IMR-90 (cell line): ENCODE measurements at places on chromosomes 3 and 15. TPM values are rescaled to one million over a fixed set of nuclear protein-coding genes. Genes with fewer than 3 reads are reported as not detected.

SLC9C1 gene
- total RNA-seq, result not detected in 2 replicates

- no peaks in the 10 kb centered on the region for H3K4me1 ChIP-seq
- no peak for DNase-seq
- H3K36me3 ChIP-seq, result peaks cover 18% of the 10 kb centered on the region
- H3K4me3 ChIP-seq, result no peak overlapping the region
Observed at GRCh38 chr15:49110158-49110944, 45.0 kb downstream of the COPS2 start.

- peak; percentile 42 for DNase-seq
- no peak within 1 kb of the TSS for H3K4me3 ChIP-seq
- no peaks in the 10 kb centered on the region; the same call in 1 of the 2 replicates for H3K27me3 ChIP-seq
Observed at GRCh38 chr3:98763076-98763475, at the start of gene ST3GAL6. ST3GAL6 (plus strand) TSS chr3:98763340; CDS start chr3:98768441, 5,101 bp downstream.

GRCh38 chr3:155785662-155786295 is 20.3 kb downstream of the C3orf33 start:
- H3K36me3 ChIP-seq, result no peaks in the 10 kb centered on the region
- H3K4me3 ChIP-seq, result no peak overlapping the region
- no peak for DNase-seq
- no peak overlapping the region for H3K27ac ChIP-seq
- no peaks in the 10 kb centered on the region for H3K4me1 ChIP-seq

CD276 gene
- total RNA-seq, result 30.8 and 37.5 TPM in 2 replicates

DNA sequence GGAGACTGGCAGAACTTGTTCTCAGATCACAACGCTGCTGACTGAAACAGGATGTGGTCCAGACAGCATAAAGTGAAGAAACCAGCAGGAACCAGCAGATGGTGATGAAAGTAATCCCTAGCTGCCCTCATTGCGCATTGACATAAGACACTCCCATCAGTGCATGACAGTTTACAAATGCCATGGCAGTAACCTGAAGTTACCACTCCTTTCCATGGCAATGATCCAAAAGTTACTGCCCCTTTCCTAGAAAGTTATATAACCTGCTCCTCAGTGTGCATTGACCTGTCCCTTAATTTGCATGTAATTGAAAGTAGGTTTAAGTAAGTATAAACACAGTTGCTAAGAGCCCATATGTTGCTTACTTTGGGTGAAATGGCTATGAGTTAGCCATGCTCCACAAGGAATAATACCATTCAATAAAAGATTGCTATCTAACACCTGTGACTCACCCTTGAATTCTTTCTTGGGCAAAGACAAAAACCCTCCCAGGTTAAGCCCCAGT is 149.1 kb upstream of the CD96 start:
- no peak overlapping the region for H3K27ac ChIP-seq
- H3K27me3 ChIP-seq, result no peaks in the 10 kb centered on the region
- DNase-seq, result no peak
- no peaks in the 10 kb centered on the region for H3K4me1 ChIP-seq

DNA sequence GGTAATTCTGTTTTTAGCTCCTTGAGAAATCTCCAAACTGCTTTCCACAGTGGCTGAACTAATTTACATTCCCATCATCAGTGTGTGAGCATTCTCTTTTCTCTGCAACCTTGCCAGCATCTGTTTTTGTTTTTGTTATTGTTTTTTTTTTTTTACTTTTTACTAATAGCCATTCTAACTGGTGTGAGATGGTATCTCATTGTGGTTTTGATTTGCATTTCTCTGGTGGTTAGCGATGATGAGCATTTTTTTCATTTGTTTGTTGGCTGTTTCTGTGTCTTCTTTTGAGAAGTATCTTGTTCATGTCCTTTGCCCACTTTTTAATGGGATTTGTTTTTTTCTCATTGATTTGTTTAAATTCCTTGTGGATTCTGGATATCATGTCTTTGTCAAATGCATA is 129.7 kb upstream of the ABHD17C start:
- no peaks in the 10 kb centered on the region for H3K27me3 ChIP-seq
- peaks cover 17% of the 10 kb centered on the region for H3K4me1 ChIP-seq
- peaks cover 31% of the 10 kb centered on the region for H3K36me3 ChIP-seq
- DNase-seq, result no peak
- H3K4me3 ChIP-seq, result no peak overlapping the region

DNA sequence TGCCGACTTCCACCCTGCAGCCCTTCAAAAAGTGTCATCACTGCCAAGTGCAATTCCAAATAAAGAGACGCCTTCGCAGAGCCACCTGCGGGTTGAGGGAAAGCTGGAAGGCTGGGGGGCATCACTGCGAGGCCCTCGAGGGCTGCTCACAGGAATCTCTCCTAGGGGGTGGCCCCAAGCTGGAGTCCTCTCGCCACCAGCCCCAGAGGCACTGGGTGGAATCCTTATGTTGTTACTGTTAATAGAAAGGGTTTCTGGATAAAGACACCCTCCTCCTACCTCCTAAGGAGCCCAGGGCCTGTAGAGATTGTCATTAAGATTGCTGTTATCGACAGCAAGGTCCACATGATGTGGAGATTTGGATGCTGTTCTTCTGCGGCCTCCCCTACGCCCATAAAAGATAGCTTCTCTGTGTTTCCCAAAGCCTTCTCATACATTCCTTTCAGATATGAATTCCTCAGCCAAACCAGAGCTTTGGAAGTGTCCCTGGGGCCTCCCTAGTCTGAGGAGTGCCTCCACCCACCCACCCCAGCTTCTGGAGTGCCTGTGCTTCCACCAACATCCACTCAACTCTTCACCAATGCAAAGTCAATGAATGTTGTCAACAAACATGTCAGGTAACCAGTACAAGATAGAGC is 512.7 kb downstream of the SHQ1 start:
- no peak overlapping the region for H3K4me3 ChIP-seq
- H3K36me3 ChIP-seq, result no peaks in the 10 kb centered on the region
- peaks cover 15% of the 10 kb centered on the region for H3K4me1 ChIP-seq
- H3K27ac ChIP-seq, result no peak overlapping the region

DNA sequence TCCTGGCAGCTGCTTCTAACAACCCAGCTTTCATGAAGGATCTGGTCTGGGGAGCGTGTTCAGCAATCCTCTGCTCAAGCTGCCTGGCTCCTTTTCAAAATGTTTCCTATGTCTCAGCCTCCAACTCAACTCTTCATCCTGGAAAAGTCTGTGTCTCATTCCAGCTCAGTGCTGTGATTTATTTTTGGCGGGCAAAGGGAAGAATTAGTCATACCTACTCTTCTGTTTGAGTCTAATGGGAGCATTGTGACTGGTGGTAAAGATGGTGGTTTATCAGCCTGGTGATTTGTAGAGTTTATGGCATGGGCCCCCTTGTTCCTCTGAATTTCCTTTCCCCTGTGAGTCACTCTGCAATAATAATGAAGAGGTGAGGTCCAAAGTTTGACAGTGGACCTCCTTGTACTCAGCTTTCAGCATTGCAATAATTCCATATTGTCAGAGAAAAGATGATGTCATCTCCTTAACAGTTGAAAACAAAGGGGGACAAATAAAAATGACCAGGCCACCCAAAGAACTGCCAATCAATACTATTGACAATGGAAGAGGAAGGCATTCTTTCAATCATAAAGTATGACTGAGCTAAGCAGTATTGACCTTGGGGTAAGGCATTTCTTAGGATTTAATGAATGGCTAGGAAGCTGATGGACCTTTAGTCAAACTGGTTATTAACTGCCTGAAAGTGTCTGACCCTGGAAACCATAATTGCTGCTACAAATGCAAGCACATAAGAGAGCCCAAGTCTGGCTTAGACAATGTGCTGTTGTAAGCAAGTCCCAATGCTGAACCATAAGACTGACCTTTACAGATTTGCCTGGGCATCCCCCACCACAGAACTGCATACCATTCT is 204.7 kb upstream of the MCTP2 start:
- no peaks in the 10 kb centered on the region for H3K4me1 ChIP-seq
- H3K27me3 ChIP-seq, result no peaks in the 10 kb centered on the region
- H3K27ac ChIP-seq, result no peak overlapping the region
- no peaks in the 10 kb centered on the region for H3K36me3 ChIP-seq
- peak; percentile 55 for DNase-seq

CHDH gene
- under 0.01 and 0.28 TPM in 2 replicates for total RNA-seq

DNA sequence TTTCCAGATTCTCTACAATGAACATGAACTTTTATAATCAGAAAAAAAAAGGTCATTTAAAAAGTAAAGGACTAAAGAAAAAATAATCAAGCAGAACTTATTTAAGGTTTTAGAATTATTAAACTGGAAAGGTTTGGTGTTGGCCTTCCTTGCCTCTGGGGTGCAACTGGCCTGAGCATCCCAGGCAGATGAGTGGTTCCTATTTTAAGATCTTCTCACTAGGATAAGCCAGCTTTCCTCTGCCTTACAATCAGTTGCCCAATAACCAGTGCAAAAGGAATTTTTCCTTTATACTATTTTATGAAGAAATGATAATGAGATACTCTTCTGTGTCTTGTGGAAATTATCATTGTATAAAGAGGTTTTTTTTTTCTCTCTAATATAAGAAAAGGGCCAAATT is 56.6 kb downstream of the SEC22A start:
- no peak overlapping the region for H3K4me3 ChIP-seq
- H3K27me3 ChIP-seq, result no peaks in the 10 kb centered on the region
- peaks cover 3% of the 10 kb centered on the region; the same call in 1 of the 2 replicates for H3K36me3 ChIP-seq
- H3K27ac ChIP-seq, result no peak overlapping the region
- H3K4me1 ChIP-seq, result no peaks in the 10 kb centered on the region
- no peak for DNase-seq

- no peak overlapping the region for H3K27ac ChIP-seq
- no peaks in the 10 kb centered on the region for H3K27me3 ChIP-seq
- H3K4me3 ChIP-seq, result no peak overlapping the region
Observed at GRCh38 chr3:69925506-69925905, 74.0 kb upstream of the SAMMSON start.

CIDEC gene
- not detected in 2 replicates for total RNA-seq

PRICKLE2 gene
- 14.2 and 16.7 TPM in 2 replicates for total RNA-seq

SLC22A14 gene
- under 0.01 TPM in 1 of 2 replicates, not detected in the other for total RNA-seq

DNA sequence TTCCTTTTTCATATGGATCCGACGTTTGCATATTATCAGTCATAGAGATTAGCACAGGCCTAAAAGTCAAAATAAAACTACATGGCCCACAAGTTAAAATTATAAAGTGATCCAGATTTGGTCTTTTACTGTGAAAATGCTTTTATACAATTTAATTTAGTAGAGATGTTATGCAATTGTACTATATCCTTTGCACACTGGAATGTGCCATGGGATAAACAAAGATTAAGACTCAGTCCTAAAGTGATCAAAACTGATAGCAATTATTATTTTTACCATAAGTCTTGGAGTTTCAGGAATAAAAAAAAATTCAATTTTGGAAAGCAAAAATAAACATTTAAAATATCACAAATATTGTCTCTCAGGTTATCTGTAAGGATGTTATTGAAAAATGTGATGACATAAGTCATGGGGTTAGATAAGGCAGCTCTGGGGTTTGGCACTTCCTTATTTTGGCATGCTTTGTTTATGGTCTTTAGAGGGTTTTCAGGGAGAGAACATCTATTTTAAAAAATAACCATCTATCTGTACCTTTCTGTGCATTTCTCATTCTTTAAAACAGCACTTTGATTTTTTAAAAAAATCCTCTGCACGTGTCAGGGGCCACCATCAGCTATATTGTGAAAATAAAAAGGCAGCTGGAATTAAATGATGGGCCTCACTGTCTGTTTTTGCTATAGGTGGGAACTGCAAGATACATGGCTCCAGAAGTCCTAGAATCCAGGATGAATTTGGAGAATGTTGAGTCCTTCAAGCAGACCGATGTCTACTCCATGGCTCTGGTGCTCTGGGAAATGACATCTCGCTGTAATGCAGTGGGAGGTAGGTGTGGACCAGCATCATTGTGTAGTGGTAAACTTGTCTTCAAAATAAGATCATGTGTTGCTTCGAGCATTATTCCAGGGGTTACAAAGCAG is 67.3 kb downstream of the TGFBR2 start:
- H3K4me3 ChIP-seq, result no peak overlapping the region
- H3K27ac ChIP-seq, result peak overlapping the region; percentile 1; the same call in 1 of the 2 replicates
- H3K27me3 ChIP-seq, result no peaks in the 10 kb centered on the region
- peaks cover 3% of the 10 kb centered on the region for H3K4me1 ChIP-seq
- no peak for DNase-seq

DNA sequence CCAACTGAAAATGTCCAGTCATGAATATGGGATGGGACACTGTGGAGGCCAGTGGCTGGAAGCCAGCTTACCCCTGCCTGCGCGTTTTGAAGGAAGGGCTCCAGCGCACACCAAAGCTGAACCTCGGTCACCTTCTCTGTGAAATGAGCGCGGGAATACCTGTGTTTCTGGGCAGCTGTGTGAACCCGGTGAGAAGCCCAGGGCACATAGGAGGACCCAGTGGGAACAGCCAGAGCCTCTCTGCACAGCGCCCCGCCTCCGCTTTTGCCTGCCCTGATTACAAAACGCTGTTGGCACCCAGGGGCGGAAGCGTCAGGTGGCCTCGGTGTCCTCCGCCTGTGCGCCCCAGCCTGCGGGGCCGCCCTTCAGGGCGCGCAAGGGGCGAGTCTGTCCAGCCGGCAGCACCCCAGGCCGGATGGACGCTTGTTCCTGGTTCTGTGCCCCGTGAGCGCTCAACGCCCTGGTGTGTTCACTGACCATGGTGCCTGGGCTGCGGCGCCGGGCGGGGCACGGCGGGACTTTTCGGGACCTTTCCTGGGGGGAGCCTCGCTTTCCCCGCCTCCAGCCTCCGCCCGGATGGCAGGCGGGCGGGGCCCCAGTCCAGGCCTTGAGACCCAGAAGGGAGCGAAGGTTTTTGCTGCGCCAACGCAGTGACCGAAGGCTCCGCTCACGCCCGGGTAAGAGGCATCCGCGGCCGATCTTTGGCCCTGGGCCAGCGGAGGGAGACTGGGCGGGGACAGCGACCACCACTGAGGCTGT is at the start of gene SQOR:
Gene SQOR (plus strand): TSS at position 598 of the 759 bp plus-strand sequence. CDS start 23,895 bp downstream, outside the sequence.
- peak within 1 kb of the TSS; percentile 56 for H3K4me3 ChIP-seq
- no peaks in the 10 kb centered on the region for H3K36me3 ChIP-seq
- H3K4me1 ChIP-seq, result peaks cover 15% of the 10 kb centered on the region
- no peaks in the 10 kb centered on the region for H3K27me3 ChIP-seq
- peak within 1 kb of the TSS; percentile 49 for H3K27ac ChIP-seq
- DNase-seq, result peak; percentile 54

- H3K27ac ChIP-seq, result no peak overlapping the region
- no peaks in the 10 kb centered on the region for H3K4me1 ChIP-seq
- H3K36me3 ChIP-seq, result no peaks in the 10 kb centered on the region
- no peak overlapping the region for H3K4me3 ChIP-seq
- peak; percentile 27 for DNase-seq
- H3K27me3 ChIP-seq, result peaks cover 53% of the 10 kb centered on the region
Observed at GRCh38 chr15:89419370-89419984, 76.9 kb downstream of the RHCG start.

GUCA1C gene
- total RNA-seq, result not detected in 2 replicates

KLF15 gene
- total RNA-seq, result under 0.01 and 0.18 TPM in 2 replicates

DNA sequence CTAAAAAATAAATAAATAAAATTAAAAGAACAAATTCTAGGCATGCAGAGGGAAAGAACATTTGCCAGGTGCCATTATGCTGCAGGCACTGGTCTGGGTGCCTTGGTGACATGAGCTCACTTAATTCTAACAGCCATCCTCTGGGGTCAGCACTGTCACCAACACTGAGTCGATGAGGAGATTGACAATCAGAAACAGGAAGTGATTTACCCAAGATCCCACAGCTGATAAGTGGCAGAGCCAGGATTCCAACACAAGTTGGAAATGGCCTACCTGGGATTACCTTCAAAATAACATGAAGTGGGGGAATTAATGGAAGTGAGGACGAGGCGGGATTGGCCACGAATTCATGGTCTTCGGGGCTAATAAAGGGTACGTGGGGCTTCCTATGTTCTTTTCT is 3.6 kb downstream of the PLIN1 start:
- no peaks in the 10 kb centered on the region for H3K27me3 ChIP-seq
- no peak overlapping the region for H3K4me3 ChIP-seq
- H3K4me1 ChIP-seq, result peaks cover under 1% of the 10 kb centered on the region; the same call in 1 of the 2 replicates

- no peaks in the 10 kb centered on the region for H3K36me3 ChIP-seq
- peaks cover 12% of the 10 kb centered on the region for H3K4me1 ChIP-seq
- no peaks in the 10 kb centered on the region; the same call in 1 of the 2 replicates for H3K27me3 ChIP-seq
- peak overlapping the region; percentile 51; the same call in 1 of the 2 replicates for H3K27ac ChIP-seq
Observed at GRCh38 chr15:77021803-77022381, 27.0 kb downstream of the PSTPIP1 start.
